ENCODE measurements at places on chromosomes 13 and 19. TPM values are rescaled to one million over a fixed set of nuclear protein-coding genes. Genes with fewer than 3 reads are reported as not detected.

SLC6A16 gene
- not detected for total RNA-seq

MYH14 gene
- total RNA-seq: not detected

ZNF471 gene
- total RNA-seq: 4.7 TPM

GJB2 gene
- 0.11 TPM for total RNA-seq

GIPC3 gene
- total RNA-seq: not detected

ELSPBP1 gene
- not detected for total RNA-seq

CPB2 gene
- total RNA-seq: not detected

CYP4F8 gene
- total RNA-seq: not detected

CEACAM16 gene
- not detected for total RNA-seq

DNA sequence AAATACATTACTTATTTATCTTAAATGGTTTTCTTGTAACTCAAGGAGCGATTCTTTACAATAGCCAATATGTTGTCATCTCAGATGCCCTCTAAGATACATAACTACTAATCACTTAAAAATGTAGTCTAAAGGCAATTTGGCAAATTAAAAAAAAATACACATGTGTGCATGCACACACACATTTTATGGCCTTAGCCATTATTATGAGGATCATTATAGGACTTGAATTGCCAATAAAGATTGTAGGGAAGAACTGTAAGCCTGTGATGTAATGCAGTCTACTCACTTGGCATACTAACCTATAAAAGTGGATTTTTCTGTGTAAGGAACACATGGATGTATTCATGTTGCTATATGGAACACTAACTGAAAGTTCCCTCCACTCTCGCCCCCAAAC is 274.3 kb downstream of the SHISA2 start:
- no peak for DNase-seq

DNA sequence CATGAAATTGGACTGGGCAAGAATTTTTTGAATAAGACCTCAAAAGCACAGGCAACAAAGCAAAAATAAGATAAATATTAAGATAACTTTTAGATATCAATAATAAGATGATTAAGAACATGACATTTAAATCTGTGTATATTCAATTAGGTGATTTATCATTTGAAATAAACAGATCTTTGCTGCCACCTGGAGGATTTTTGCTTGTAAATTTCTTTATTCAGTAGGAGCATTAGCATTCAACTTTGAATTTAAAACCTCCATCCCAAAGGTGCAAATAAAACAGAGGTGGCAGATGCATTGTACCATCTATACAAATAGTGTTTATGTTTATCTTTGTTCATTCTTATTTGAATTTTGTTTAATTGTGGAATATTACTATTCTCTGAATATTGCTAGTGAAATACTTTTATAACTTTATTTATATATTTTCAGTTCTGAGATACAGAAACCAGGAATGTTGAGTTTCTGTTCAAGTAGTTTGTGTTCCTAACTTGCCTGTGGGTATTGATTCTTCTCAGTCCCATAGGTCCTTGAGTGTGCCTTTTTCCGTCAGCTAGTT is 20.9 kb downstream of the COG6 start:
- peak; percentile 66 for DNase-seq

DNA sequence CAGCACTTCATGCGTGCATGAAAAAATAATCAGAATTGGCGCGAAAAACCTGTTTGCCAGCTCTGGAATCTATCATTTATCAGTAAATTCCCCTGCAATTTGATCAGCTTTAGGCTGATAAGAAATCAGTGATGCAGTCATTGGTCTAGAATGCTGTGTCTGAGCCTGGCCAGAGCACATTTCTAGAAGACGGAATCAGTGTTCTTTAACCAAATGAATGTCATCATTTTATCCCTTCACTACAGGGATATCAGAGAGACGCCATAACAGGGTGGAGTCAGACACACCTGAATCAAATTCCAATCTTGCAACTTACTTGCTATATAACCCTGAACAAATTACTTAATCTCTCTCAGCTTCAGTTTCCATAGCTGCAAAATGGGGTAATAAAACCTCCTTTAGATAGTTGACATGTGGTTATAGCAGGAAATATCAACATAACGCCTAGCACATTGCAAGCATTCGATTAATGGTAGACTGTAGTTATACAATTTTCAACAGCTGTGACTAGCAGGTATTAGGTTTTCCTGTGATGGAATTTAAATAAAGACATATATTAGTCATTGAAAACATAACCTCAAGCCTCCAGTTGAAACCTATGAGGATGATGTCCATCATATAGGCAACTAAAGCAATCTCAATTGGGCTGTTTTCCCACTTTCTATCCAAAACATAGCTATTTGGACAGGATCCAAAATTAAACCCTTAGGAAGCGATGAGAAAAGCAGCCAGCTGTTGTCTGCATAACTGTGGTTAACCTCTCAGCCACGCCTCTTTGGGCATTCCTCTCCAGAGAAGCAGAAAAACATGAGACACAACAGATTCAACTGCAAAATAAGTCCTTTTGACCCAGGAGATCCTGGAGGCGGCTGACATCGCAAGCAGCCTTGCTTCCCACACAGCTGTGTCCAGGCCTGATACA is 51.6 kb upstream of the UBL3 start:
- DNase-seq: peak; percentile 95

- DNase-seq: peak; percentile 63
Measured at GRCh38 chr13:27006519-27007161, 165.0 kb downstream of the USP12 start.

- no peak for DNase-seq
Measured at GRCh38 chr13:75513271-75513670, 24.4 kb downstream of the COMMD6 start.

DNA sequence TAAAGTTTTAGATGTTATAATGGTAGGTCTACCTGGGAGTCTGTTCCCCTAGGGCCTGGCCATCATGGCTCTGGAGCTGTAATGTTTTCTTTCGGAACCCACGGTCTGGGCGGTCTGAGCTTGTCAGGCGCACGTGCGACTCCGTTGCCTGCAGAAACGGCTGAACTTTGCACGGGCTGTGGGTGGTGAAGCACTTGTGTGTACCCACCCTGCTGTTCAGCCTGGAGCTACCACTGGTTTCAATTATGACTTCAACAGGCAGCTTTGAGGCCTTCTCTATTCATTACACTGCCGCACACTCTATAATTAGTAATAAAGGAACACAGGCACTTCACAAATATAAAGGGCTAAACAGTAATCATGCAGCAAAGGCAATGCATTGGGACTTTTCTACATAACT is 6.0 kb downstream of the PCDH8 start:
- no peak for DNase-seq

GRCh38 chr13:78468621-78469020 is 134.7 kb downstream of the POU4F1 start:
- no peak for DNase-seq

DNA sequence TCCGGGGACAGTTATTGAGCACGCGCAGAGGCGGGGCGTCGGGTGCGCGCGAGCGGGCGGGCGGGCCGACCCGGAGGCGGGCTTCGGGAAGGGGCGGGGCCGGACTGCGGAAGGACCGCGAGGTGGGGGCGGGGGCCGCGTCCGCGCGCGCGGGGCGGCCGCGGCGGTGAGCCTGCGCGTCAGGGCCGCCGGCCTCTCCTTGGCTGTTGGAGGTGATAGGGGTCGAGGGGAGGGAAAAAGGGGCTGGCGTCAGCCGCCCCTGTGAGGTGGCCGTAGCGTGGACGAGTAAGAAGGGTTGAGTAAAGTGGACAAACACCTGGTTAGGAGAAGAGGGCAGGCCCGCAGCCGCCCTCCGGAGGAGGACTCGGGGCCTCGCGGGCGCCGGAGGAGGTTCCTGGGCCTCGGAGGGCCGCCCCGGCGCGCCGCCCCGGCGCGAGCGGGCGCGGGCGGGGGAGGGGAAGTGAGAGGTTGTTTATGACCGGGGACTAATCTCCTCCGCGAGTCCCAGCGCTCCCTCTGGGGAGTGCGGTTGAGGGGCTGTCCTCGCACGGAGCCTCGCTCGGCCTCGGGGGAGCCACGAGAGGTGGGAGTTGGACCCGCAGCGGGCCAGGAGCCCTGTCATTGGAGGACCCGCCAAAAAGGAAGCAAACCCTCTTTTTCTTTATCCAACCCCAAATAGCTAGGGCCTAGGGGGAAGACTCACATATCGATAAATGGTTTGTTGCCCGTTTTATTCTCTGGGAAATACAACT is 547 bp upstream of the INTS6 start:
- peak; percentile 87 for DNase-seq

GRCh38 chr13:114097893-114098688 is 34.3 kb downstream of the RASA3 start:
- DNase-seq: no peak

GRCh38 chr13:70088926-70089325 is 18.7 kb upstream of the ATXN8OS start:
- no peak for DNase-seq

GRCh38 chr19:12872255-12872654 is 9.0 kb downstream of the DNASE2 start:
- DNase-seq: no peak

DNA sequence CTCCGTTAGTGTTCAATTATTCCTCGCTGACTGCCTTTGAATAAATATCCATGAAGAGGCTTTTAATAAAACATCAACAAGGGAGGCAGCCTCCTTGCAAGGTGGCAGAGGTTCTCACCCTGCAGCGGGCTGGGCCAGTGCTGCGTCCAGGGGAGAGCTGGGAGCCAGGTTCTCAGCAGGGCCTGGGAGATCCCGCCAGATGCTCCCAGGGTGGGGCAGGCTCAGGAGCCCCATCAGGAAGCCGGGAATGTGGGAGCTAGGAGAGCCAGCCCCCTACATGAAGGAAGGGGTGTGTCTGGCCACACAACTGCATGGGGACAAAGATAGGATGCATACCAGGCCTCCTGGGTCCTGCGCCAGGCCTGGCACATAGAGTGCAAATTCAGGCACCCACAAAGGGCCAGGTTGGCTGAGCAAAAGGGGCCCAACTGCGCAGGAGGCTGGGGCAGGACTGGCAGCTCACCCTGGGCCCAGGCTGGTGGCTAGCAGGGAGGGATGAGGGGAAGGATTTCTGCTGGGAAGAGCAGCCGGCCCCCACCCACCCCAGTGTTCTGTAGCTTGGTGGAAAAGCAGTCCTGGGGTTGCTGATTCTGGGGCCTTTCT is 22.8 kb downstream of the VSTM2B start:
- DNase-seq: no peak

- no peak for DNase-seq
Measured at GRCh38 chr13:76724421-76724820, 161.8 kb downstream of the KCTD12 start.

DNA sequence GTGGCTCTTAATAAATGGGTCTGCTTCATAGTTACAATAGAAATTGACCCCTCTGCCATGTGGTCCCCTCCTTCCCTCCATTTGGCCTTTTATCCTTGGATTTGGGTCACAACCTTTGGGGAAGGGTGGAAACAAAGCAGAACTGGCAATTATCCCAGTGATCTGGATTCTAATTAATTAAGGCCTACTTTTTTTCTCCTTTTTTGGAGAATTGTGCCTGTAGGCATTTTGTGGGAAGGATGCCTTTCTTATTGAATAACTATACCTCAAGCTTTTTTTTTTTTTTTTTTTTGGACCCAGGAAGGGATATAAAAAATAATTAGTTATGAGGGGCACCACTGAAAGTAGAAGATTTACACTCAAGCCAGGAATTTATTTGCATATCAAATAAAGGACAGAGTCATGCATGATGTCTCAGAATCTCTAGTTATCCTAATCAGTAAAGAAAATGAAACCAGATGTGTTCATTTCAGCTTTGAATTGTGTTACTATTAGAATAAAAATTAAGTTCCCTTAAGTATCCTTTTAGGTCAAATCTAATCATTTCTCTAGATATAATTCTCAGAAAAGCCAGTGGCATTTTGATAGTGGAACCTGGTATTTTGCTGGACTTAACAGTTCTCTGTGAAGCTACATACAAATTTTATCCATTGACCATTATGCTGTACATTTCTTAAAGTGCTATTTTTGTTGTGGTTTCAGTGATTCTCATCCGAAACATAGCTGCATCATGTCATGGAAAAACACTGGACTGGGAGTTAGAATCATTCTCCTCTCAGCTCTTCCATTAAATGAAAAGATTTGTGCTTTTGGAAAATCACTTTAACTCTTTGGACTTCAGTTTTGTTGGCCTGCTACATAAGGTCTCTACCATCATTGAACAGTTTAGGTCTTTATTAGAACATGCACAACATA is 129.3 kb downstream of the KCNRG start:
- DNase-seq: peak; percentile 50

- no peak for DNase-seq
Measured at GRCh38 chr19:16896146-16897028, 7.6 kb downstream of the F2RL3 start.

- peak; percentile 51 for DNase-seq
Measured at GRCh38 chr13:110680852-110681251, 25.1 kb downstream of the CARS2 start.

Data from GM23248 (cell line).